ENCODE measurements at places on chromosomes 3 and 15.

DNA sequence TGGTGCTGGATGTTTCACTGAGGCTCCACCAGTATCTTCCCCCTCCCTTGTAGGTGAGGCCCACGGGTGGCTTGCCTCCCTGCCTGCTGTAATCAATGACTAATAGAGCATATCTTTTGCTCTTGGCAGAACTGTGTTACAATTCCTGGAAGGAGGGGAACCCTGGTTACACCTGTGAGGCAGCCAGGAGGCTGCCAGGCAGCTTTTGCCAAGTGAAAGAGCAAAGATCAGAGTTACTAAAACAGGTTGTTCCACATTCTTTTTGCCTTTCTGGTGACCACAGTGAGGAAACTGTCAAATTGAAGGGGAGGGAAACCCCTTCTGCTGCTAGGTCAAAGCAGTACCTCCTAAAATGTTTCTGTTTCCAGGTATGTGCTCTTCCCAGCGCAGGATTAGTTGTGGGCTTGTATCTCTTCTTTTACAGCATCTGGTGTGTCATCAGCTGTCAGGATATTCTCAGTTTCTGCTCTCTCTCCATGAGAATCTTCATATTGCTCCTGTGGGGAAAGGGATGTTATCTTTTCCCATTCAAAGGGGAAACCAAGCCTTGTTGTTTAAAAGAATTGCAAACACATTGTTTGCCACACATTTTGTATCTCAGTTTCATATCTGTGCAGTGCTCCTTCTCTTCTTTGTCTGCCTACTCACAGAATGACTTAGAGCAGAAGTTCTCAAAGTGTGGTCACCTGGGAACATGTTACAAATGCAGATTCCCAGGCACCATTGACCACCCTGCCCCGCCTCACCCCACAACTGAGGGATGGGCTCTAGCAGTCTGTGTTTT is 137.4 kb upstream of the UMPS start:
- DNase-seq = peak; percentile 20

- no peak for DNase-seq
Measured at GRCh38 chr3:133884887-133885711, 10.6 kb downstream of the RAB6B start.

DNA sequence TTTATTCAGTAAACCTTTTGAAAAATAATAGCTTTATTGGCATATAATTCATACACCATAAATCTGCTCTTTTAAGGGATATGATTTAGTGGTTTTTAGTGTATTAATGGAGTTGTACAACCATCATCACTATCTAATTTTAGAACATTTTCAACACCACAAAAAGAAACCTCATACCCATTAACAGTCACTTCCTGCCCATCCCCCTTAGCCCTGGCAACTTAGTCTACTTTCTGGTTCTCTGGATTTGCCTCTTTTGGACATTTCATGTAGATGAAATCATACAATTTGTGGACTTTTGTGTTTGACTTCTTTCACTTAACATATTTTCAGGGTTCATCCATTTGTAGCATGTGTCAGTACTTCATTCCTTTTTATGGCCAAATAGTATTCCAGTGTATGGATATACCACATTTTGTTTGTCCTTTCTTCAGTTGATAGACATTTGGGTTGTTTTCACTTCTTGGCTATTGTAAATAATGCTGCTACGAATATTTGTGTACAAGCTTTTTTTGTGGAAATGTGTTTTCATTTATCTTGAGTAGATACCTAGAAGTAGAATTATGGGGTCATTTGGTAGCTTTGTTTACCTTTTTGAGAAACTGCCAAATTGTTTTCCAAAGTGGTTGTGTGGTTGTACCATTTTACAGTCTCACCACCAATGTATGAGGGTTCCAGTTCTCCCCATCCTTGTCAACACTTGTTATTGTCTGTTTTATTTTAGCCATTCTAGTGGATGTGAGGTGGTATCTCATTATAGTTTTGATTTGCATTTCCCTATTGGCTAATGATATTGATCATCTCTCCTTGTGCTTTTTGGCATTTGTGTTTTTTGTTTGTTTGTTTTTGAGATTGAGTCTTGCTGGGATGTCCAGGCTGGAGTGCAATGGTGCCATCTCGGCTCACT is 45.8 kb downstream of the SMAD3 start:
- DNase-seq = no peak

DNA sequence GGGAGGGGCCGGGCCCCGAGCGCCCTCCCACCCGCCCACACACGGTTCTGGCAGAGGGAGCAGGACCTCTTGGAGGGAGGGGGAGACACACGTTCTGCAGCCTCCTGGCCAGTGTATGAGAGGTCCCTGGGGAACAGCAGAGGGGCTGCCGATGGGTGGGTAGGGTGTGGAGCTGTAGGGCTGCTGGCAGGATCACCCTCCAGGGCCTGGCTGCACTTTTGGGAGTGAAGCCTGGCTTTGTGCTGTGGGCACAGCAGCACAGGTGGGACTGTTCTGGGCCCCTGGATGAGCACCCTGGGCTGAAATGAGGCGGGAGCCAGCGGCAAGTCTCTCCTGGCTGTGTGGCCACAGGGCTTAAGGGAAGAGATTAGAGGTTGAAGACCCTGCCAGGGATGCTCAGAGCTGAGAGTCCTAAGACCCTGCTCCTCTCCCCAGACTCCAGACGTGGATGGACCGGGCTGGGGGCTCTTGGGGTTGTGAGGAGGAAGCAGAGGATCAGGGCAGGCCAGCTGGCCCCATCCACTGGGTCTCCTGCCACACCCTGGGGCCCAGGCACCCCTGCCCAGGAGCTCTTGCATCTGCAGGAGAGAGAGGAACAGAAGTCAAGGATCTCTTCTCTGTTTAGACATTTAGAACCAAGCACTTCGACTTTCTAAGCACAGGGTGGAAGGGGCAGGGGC is 45.2 kb downstream of the RGMA start:
- DNase-seq = no peak

DNA sequence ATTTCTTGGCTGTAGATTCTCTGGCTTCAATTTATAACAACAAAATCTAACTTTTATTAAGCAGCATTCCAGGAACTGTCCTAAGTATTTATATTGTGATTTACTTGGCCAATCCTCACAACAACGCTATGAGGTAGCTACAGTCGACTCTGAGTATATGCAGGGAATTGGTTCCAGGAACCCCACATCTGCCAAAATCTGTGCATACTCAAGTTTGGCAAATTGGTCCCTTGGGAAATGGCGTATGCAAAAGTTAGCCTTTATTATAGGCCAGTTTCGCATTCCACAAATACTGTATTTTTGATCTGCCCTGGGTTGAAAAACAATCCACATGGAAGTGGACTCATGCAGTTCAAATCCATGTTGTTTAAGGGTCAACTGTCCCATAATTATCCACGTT is 53.9 kb downstream of the RAP2B start:
- DNase-seq = no peak

DNA sequence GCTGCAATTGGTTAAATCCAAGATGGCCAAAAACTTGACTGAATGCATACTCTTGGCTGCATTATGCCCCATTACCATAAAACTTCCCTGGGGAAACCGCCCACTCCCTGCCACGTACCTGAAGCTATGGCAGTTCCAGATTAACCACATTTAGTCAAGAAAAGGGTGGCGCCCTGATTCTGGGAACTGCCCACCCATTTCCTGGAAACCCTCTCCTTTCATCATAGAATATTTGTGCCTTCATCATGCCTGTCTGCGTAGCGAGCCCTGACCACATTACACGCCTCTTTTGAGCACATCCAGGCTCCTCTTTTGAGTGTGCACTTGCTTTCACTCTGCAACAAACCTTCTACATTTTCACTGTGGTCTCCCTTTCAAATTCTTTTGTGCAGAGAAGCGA is 5.2 kb downstream of the LINS1 start:
- peak; percentile 99 for DNase-seq

DNA sequence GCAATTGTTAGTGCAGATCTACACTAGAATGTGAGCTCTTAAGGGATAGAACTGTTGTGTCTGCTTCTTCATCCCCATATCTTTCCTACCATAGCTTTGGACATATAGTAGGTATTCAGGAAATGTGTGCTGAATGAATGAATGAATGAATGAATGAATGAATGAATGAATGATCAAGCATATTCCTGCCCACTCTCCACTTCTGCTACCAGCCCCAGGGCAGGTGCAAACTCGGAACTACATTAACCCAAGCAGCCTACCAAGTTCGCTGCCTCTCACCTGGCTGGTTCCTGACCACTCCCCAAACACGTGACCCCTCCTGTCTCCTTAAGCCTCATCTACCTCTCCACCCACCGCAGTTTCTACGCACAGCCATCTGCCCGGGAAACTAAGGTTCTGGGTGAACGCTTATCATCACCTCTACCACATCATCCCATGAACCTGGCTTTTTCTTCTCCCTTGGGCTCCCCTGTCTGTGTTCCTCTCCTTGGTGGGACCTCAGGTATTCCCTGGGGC is 26.8 kb downstream of the PAQR5 start:
- no peak for DNase-seq

GRCh38 chr3:177459401-177459800 is 262.1 kb upstream of the TBL1XR1 start:
- no peak for DNase-seq

DNA sequence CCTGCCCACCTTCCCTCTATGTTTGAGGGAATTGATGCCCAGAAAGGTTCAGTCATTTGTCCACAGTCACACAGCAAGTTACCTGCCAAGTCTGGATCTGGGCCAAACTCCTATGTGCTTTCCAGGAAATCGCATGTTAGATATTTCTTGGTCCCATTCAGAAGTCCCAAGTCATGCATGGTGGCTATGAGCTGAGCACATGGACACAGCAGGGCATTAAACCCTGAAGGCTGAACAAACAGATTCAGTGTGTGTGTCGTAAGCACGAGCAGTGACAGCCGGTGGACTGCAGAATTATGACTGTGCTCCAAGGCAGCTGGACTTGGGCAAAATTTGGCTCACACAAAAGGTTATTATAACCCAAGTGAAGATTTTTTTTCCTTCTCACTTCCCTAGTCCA is 11.4 kb upstream of the SLC6A6 start:
- no peak for DNase-seq

GRCh38 chr3:5309171-5309570 is 121.7 kb downstream of the EDEM1 start:
- no peak for DNase-seq

- DNase-seq = no peak
Measured at GRCh38 chr3:12716605-12717151, 42.4 kb downstream of the TMEM40 start.

DNA sequence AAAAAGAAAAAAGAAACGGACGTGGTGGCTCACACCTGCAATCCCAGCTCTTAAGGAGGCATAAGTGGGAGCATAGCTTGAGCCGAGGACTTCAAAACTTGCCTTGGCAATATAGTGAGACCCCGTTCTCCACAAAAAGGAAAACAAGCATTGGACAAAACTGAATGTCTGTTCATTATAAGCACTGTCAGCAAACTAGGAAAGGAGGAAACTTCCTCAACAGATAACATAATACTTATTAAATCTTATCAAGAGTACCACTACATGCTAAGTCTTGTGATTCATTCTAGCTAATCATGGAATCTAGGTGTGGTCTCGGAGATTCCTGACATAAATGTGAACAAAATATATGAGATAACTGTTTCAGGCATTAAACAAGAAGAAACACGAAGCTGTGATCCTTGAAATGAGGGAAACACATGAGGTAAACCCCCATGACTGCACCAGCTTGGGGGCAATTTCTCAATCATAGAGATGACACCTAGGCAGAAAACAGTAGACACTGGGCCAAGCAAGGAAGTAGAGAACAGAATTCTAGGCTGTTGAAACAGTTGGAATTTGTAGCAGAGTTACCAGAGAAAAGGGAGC is 33.3 kb downstream of the TRPM7 start:
- no peak for DNase-seq

DNA sequence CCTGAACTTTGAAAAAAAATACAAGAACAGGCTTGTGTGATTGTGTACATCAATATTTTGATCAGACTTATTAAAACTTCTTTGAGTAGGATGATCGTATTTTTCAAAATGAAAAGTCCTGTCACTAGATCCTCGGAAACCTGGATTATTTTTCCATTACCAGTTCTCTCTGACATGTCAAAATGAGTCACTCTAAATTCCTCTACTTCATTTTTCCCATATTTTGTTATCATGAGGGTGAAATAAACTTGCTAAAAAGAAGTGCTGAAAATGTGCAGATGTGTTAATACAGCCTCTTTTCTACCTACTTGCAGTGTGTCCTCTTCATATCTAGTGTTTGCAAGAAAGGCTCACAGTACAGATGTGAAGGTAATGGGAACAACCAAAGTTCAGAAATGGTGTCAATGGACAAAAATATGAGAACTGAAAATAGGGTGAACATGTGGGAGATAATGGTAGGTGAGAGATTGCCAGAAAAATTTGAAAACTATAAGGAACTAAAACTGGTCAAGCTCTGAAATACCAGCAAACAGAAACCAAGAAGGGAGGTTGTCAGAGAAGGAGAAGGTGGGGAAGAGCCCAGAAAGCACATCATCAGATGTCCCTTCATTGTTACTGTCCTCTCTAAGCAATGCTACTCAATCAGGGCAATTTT is 108.2 kb downstream of the EOMES start:
- no peak for DNase-seq

DNA sequence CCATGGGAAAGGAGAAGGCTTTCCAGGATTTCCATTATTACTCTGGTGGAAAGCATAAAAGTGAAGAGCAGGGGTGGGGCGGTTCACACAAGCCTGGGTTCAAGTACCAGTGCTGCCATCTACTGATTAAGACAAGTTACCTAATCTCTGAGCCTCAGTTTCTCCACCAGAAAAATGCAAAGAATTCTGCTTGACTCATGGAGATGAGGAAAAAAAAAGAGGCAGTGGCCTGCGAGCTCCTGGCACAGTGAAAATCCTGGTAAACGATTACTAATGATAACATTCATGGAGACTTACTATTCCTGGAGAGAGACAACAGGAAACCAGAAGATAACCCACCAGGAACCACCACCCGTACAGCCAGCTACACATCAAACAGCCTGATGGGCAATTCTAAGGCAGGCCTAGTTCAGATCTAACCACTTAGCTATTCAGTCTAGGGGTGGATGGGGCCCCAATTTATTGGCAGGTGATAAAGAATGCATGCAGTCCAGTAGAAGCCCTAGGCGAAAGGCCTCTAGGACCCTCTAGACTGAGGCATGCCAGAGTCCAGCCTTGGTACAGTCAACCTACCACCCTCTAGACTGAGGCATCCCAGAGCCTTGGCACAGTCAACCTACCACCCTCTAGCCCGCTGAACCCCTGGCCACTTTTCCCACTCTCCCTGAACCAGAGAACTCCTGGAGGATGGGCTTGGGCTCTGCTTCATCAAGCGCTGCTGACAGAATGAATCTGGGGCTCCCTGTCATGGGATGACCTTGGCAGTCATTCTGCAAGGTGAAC is 2.5 kb downstream of the AMOTL2 start:
- DNase-seq = no peak

GRCh38 chr3:23331141-23331935 is 128.2 kb downstream of the UBE2E2 start:
- no peak for DNase-seq

DNA sequence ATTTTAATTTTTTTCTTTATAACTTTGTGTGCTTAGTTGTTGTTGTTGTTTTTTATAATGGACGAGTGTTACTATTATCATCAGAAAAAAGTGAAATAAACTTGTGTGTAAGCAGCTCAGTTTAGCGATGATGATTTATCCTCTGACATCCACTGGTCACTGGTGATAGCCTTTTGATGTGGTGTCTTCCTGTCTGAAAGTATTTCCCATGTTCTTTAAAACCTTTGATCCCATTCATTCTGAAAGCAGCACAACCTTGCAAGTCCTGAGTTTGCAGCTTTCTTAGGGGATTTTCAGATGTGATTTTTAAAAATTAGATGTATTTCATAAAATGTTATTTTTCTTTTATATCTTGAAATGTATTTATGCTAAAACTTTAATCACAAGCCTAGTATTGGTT is 85.9 kb upstream of the ZPLD1 start:
- DNase-seq = no peak

Data from CD4-positive, alpha-beta T cell treated with Interleukin-2 at 100 ng/mL for 4 hours (primary cell).